ENCODE measurements at places on chromosomes 6 and 20.

DNA sequence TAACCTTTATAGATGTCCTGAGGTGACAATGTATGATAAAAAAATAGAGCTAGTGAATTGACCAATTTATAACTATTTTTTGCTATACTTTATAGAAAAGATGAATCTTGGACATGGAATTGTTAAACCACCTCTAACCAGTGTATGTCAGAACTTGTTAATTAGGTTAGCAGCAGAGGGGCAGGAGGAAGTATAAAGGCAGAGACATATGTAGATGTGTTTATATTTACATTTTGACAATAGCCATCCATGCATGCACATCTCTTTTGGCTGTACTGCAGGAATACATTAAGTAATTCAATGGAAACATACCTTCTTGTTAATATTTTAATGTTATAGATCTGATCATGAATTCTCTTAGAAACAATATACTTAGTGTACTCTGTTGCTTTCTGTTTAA lies 254.6 kb upstream of the NT5E start:
- DNase-seq: no peak

- no peak for DNase-seq
These were observed 53.5 kb downstream of the CARMIL1 start for GRCh38 chr6:25332655-25333071.

- no peak for DNase-seq
These were observed 44.7 kb downstream of the SOBP start for GRCh38 chr6:107534571-107535141.

DNA sequence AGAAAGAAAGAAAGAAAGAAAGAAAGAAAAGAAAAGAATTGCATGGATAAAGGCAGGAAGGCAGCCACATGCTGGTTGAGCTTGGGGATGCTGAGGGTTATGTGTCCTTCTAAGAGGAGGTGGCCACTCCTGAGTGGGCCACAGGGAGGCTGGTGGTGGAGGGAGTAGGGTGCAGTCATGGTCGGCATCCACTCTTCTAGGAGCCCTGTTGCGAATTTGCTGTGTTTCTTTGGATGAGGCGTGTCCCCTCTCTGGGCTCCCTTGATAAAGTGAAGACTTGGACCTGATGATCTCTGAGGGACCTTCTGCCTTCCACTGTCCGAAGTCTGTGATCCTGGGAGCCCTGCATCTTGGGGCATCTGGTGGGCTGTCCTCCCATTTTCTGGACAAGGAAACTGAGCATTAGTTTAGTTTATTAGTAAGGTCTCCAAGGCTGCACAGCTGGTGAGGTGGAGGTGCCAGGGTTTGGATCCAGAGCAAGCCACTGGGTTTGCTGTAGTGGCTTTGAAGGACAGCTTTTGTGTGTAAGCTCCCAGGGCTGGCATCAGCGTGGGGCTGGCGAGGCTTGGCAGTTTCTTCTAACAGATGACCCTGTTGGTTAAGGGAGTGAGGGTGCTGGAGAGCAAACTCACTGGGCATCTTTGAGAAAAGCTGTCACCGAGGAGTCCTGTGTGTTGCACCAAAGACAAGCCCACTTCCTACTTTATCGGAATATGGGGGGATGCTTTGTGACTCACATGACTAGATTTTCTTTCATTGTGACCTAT lies 4.3 kb downstream of the DLGAP4 start:
- DNase-seq: no peak

DNA sequence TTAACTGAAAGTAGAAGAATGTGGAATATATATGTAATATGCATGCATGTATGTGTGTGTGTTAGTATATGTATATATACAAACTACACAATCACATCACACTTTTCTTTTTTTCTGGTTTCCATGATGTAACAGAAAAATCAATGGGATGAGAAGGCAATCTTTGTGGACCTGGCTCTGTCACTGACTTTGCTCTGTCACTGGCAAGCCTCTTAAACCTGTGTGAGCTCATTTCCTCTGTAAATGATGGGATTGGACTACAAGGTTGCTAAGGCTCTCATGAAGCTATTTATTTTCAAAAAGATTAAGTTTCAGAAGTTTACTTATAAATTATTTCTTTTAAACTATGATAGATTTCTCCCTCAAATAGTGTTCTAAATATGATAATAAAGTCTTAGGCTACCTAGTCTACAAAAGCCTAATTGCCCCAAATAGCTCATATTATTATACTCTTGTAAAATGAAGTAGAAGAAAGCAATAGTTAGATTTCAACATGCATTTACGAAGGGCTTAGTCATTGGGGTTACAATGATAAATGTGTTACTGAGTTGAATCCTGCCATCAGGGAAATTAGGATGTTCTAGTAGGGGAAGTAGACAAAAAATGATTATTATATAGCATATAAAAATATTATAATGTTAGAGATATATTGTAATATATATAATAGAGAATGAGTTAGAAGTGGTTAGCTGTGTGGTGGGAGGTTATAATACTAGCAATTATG lies 129.3 kb downstream of the AFG1L start:
- DNase-seq: no peak

DNA sequence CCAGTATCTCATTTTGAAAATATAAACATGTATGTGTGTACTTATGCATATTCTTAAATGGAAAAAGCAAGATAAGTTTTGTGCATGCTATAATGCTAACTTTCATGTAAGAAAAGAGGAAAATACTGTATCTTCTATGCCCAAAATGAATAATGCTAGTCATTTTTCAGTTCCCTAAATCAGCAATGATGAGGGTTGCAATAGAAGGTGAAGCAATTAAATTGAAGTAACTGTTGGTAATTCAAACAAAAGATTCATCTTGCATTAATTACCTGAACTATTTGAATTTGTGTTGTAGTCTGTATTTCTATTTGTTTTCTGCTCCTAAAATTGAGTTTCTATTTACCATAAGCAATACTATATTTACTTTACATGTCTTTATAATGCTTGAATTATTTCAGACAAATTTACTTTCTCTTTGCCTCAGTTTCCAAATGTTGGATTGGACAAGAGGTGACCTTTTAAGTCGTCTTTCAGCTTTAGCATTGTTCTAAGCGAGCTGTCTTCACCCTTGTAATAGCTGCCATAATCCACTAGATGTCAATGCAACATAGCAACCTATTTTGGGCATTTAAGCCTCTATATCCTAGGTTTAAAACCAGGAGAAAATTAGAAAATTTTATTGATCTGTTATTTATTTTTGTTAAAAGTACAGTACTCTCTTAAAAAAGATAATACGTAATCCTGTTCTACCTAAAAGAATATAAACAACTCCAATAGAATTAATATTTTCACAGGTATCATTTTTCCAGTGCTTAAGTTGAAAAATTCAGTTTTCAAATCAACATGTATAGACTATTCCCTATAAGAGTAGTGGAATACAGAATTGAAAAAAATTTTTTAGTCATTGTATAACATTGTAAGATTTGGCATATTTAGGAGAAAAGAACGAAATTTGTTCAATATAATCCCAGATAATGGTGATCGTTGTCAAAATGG lies 52.3 kb upstream of the IFNGR1 start:
- DNase-seq: no peak

DNA sequence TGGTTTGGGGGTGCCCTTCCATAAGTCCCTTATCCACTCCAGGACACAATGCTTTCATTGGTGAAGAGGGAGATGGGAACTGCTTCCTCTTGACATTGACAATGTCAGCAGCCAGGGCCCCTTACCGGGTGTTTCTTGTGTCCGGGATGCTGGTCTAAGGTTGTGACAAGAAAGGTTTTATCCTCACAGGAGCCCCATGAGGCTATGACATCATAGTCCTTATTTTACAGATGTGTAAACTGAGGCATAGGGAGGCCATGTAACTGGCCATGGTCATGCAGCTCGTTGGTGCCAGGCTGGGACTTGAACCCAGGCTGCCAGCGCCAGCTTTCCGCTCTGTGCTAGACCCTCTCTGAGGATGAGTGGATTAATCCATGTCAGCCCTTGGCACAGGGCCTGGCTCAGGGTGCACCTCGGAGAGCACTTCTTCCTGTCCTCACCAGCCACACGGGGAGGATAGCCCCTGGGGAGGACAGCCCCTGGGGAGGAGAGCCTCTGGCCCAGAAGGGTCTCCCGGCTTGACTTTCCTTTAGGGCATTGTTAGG lies 157.3 kb downstream of the SYCP2 start:
- no peak for DNase-seq

DNA sequence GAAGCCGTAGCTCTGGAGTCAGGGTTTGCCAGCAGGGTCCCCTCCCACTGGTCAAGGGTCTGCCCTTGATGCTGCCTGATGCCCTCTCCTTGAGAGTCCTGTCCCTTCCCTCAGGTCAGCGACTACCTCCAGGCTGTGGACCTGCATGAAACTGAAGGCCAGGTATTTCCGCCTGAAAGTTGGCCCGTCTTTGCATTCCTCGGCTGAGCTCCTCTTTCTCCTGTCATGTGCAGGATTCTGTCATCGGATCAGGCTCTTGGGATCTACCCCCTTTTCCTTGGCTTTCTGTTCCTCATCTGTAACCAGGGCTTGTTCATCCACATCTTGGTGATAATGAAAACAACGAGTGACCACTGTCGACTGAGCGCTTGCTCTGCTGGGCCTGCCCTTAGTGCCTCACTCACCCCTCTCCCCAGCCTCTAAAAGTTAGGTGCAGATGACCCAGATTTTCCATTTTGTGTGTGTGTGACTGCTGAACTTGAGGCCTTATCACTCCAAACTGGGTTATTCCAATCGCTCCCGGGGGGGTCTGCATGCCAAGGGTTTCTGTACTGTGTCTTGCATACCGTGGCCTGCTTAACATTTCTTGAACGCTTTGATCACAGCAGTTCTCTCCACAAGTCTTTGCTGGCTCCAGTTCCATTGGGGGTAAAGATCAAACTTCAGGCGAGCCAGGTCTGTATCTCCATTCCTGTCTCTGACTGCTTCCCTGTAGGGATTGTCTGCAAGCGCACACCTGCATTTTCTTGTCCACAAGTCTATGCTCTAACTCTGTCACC lies 81.6 kb downstream of the DTD1 start:
- no peak for DNase-seq

DNA sequence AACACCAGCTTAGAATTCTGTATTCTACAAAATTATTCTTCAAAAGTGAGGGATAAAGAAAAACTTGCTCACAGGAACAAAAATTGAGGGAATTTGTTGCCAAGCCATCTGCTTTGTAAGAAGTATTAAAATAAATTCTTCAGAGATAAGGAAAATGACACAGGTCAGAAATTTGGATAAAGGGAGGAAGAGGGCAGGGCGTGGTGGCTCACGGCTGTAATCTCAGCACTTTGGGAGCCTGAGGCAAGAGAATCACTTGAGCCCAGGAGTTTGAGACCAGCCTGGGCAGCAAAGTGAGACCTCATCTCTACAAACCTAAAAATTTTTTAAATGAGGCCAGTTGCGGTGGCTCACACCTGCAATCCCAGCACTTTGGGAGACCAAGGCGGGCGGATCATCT lies 11.8 kb downstream of the SMIM28 start:
- no peak for DNase-seq

DNA sequence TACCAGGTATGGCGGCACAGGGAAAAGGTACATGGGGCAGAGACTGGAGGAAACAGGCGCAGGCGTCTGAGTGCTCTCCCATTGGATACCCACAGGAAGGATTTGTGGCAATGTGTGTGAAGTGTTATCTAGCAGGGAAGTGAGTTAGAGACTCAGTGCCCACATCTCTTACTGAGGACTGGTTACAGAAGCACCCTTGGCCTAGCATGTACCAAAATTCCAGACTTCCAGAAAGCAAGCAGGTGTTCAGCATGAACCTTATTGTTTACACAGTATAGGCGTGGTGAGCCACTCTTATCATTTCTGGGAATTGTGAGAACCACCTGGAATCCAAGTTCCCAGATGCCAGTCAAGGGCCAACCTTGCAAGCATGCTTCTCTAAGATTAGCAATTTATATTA lies 14.2 kb downstream of the MANBAL start:
- DNase-seq: no peak

DNA sequence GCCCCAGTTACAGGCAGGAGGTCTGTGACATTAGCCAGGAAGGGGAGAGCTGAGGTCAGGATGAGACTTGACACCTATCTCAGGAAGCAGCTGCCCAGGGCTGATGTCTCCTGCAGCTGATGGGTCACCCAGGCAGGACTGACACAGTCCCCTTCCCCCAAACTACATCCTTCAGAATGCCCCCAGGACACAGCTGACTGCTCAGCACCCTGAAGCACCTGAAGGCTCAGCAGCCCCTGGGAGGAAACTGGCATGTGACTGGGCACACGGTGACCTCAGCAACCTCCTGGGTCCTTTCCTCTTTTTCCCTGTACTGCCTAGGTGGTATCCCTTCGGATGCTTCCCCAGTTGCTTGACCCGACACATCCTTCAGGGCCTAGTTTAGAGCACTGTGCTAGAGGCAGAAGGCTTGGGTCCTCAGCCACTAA lies 1.9 kb downstream of the SDC4 start:
- DNase-seq: no peak

GRCh38 chr6:89172131-89172530 lies 26.3 kb downstream of the PM20D2 start:
- DNase-seq: no peak

DNA sequence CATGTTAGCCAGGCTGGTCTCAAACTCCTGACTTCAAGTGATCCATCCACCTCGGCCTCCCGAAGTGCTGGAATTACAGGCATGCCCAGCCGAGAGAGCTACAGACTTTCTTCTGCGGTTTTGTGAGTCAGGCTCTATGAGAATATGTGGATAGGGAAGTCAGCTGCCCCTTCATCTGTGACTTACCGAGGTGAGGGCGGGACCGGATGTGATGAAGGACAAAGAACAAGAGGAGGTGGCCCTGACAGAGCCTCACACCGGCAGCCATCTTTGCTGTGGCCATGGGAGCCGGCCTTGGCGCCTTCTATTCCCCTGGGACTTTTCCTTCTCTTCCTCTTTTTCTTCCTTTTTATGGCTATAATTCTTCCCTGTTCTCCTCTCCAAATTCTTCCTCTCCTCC lies 67.0 kb downstream of the IYD start:
- no peak for DNase-seq

GRCh38 chr20:63863021-63863797 lies 1.9 kb upstream of the TPD52L2 start:
- no peak for DNase-seq

- DNase-seq: no peak
These were observed 136.8 kb downstream of the ALDH8A1 start for GRCh38 chr6:134813146-134813545.

DNA sequence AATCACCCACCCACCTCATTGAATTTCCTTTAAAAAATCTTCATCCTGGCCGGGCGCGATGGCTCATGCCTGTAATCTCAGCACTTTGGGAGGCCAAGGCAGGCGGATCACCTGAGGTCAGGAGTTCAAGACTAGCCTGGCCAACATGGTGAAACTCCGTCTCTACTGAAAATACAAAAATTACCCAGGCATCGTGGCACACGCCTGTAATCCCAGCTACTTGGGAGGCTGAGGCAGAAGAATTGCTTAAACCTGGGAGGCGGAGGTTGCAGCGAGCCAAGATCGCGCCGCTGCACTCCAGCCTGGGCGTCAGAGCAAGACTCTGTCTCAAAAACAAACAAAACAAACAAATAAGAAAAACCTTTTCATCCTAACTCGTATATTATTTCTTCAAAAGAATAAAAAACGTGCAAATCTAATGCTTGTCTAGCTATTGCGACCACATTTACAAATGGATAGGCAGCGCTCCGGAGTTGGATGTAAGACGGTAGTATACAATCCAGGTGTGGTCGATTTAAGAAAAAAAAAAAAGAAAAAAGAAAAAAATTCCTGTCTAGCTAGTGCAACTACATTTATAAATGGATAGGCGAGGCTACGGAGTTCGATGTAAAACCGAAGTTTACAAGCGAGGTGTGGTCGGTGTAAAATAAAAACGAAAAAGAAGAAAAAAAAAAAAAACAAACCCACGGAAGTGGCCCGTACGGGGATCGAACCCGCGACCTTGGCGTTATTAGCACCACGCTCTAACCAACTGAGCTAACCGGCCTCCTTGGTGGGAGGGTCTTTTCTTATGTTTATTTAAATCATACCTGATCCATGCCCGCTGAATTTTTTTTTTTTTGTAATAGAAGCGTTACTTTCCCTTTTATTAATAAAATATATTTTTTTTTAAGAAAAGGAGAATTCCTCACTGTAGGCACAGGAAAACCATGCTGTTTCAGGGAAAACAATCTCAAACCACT lies 70.7 kb upstream of the PRSS16 start:
- no peak for DNase-seq

All from GM12891 (cell line).